Astrocyte (in vitro differentiated cells and primary cell): ENCODE measurements at places on chromosomes 1 and 21. TPM values are rescaled to one million over a fixed set of nuclear protein-coding genes. Genes with fewer than 3 reads are reported as not detected.
A peak's percentile ranks its signal among the peaks of the same experiment; 100 is the strongest.

- H3K4me1 ChIP-seq, result no peaks in the 10 kb centered on the region
- H3K27ac ChIP-seq, result no peak overlapping the region
- no peak for DNase-seq
- no peaks in the 10 kb centered on the region for H3K27me3 ChIP-seq
- no peak overlapping the region for H3K4me3 ChIP-seq
Measured at GRCh38 chr1:222266223-222267196, 281.4 kb downstream of the HHIPL2 start.

GRCh38 chr1:161082483-161082882 lies 6.9 kb downstream of the NECTIN4 start:
- no peaks in the 10 kb centered on the region for H3K27me3 ChIP-seq
- H3K36me3 ChIP-seq, result no peaks in the 10 kb centered on the region
- no peak overlapping the region for H3K4me3 ChIP-seq
- H3K4me1 ChIP-seq, result peaks cover 35% of the 10 kb centered on the region

- no peak for DNase-seq
- H3K27ac ChIP-seq, result no peak overlapping the region
- H3K4me3 ChIP-seq, result no peak overlapping the region
- peaks cover 10% of the 10 kb centered on the region for H3K4me1 ChIP-seq
- H3K27me3 ChIP-seq, result no peaks in the 10 kb centered on the region
Measured at GRCh38 chr1:156806512-156807440, 9.9 kb downstream of the SH2D2A start.

- H3K4me3 ChIP-seq, result no peak overlapping the region
- no peak for DNase-seq
- no peaks in the 10 kb centered on the region for H3K27me3 ChIP-seq
- H3K36me3 ChIP-seq, result no peaks in the 10 kb centered on the region
- H3K27ac ChIP-seq, result no peak overlapping the region
- H3K4me1 ChIP-seq, result no peaks in the 10 kb centered on the region
Measured at GRCh38 chr1:230026572-230026971, 40.5 kb upstream of the GALNT2 start.

- no peaks in the 10 kb centered on the region for H3K36me3 ChIP-seq
- H3K4me1 ChIP-seq, result no peaks in the 10 kb centered on the region
- H3K4me3 ChIP-seq, result no peak overlapping the region
- DNase-seq, result peak; percentile 17
- no peak overlapping the region for H3K27ac ChIP-seq
Measured at GRCh38 chr21:31750843-31751242, 18.9 kb upstream of the SCAF4 start.

DNA sequence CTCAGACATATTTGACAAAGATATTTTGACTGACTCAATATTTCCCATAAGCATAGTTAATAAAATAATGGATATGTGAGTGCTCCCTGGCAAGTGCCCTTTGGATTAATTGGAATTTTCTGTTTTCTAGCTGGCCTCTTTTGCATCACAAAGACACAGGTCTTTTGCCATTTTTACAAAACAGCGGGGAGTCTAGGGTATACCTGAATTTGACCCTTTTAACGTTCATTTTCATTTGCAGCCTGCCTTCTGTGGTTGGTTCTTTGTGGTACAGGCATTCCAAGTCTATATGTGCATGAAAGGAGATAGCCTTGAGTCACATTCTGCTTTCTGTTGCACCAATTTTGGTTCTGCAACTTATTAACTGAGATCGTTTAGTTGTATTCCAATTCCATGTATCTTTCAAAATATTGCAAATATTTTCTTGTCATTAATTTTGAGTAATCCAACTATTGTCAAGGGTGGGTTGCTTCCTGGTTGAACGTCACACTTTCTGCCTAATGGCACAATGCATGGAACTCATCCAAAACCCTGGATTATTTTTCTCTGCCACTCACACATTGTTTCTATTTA lies 171.7 kb downstream of the CRB1 start:
- H3K4me1 ChIP-seq, result peaks cover 9% of the 10 kb centered on the region
- H3K27ac ChIP-seq, result no peak overlapping the region
- no peak overlapping the region for H3K4me3 ChIP-seq
- H3K27me3 ChIP-seq, result no peaks in the 10 kb centered on the region

DNA sequence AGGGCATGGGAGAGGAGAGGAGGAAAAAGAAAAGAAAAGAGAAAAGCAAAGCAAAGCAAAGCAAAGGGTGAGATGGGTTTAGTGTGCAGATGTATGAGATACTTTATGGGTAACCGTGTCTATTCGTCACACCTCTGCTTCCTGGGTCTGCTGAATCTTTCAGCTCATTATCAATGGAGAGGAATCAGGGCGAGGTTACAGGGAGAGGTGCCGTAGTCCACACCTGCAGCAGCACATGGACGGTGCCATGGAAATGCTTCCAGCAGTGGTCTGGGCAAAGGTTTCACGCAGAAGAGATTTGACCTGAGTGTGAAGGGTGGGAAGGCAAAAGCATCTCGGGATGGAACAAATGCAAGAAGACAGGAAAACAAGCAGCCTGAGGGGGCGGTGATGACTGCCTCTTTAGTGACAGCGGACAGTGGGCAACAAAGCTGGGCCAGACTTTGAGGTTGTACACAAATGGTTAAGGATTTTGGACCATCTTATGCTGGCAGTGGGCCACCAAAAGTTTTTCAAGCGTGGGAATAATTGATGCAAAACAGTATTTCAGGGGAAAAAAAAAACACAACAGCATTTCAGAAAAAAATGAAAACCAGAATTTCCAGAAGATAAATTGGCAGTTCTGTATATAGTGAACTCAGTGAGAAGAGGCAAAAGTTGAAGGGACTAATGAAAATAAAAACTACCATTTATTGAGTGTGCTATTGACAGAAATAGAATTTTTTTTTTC lies 19.5 kb upstream of the SRP9 start:
- DNase-seq, result no peak
- H3K27ac ChIP-seq, result no peak overlapping the region
- peaks cover 36% of the 10 kb centered on the region for H3K4me1 ChIP-seq
- no peaks in the 10 kb centered on the region for H3K27me3 ChIP-seq

DNA sequence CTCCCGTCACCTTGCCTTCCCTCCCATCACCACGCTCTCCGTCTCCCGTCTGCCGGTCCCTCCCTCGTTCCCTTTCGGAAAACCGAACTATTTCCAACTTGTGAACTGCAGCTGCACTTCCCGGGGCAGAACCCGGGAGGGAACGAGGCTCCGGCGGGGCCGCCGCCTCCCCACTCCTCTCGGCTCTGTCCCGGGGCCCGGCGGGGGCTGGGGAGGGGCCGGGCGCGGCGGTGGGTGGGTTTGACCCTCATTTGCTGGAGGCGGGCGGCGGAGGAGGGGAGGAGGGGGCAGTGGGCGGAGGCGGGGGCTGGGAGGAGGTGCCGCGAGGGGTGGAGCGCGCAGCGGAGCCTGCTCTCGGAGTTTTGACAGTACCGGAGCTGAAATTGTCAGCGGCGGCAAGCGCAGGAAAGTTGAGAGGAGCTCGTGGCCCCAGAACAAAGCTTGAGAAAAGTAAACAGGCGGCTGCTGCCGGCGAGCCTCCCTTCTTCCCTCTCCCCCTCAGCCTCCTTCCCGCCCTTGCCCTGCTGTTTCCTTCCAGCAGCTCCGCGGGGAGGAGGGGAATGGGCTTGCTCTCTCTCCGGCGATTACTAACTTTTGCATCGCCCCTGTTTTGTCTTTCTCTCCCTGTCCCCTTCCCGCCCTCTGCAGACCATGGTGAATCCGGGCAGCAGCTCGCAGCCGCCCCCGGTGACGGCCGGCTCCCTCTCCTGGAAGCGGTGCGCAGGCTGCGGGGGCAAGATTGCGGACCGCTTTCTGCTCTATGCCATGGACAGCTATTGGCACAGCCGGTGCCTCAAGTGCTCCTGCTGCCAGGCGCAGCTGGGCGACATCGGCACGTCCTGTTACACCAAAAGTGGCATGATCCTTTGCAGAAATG lies 2.9 kb downstream of the LMO4 start:
- peak overlapping the region; percentile 73 for H3K27ac ChIP-seq
- H3K4me1 ChIP-seq, result peaks cover 31% of the 10 kb centered on the region
- peak overlapping the region; percentile 74 for H3K4me3 ChIP-seq
- no peaks in the 10 kb centered on the region for H3K27me3 ChIP-seq
- DNase-seq, result peak; percentile 63

Gene PDC
- total RNA-seq, result not detected in 2 replicates

- peaks cover 81% of the 10 kb centered on the region for H3K36me3 ChIP-seq
- no peak overlapping the region for H3K4me3 ChIP-seq
- no peak overlapping the region for H3K27ac ChIP-seq
- no peaks in the 10 kb centered on the region for H3K27me3 ChIP-seq
Measured at GRCh38 chr1:54212872-54213271, 12.9 kb downstream of the MRPL37 start.

Gene MCOLN2
- 1.4 and 1.6 TPM in 2 replicates for total RNA-seq

DNA sequence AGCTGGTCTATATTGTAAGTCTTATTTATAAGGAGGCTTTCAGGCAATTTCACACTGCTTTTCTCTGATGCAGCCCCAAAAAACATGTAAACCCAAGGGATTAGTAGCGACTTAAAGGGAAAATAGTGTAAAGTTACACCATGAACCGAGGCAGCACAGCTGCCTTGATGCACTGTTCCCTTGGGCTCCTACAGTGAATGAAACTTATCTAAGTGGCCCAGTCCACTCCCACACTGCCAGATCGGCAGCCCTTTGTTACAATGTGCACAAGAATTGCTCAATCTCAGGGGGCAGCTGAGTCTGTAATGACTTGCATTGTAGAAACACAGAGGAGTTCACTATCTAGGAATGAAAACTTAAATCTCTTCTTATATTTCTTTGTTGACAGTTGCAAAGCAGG lies 120.8 kb upstream of the ADGRL2 start:
- no peak overlapping the region for H3K4me3 ChIP-seq
- H3K27ac ChIP-seq, result no peak overlapping the region
- H3K4me1 ChIP-seq, result peaks cover 16% of the 10 kb centered on the region
- DNase-seq, result peak; percentile 38

Gene KIF14
- total RNA-seq, result 1.2 and 2.1 TPM in 2 replicates

GRCh38 chr21:16323596-16323995 lies 593.8 kb downstream of the USP25 start:
- peak; percentile 35 for DNase-seq
- H3K4me3 ChIP-seq, result no peak overlapping the region
- no peak overlapping the region for H3K27ac ChIP-seq
- no peaks in the 10 kb centered on the region for H3K36me3 ChIP-seq

GRCh38 chr1:200699871-200700270 lies 30.2 kb upstream of the DDX59 start:
- H3K27ac ChIP-seq, result no peak overlapping the region
- H3K4me3 ChIP-seq, result no peak overlapping the region
- H3K36me3 ChIP-seq, result no peaks in the 10 kb centered on the region
- H3K4me1 ChIP-seq, result no peaks in the 10 kb centered on the region

Gene VSIG8
- not detected in 2 replicates for total RNA-seq

DNA sequence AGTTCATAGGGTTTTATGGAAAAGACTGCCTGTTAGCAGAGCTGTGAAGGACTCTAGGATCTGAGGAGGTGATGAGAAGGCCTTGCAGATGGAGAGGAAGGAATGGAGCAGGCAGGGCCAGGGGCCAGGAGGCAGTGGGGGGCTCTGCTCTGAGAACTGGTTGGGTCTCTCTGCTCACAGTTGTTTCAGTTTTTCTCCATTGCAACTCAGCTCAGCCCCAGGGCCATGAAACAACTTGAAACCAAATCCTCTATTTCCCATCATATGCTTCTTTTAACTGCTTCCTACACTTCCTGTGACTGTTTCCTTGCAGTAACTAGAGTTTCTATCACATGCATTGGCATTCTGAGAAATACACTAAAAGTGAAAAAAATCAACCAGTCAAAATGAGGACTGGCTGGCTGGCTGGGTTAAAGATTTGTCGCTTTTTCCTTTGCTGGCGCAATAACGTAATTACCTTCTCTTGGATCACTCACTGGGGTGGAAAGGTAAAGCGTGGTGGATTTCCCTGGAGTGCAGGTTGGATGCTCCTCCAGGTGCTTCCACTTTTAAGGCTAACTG lies 172.0 kb downstream of the CDC7 start:
- DNase-seq, result no peak
- H3K36me3 ChIP-seq, result no peaks in the 10 kb centered on the region
- no peak overlapping the region for H3K27ac ChIP-seq
- no peaks in the 10 kb centered on the region for H3K27me3 ChIP-seq
- no peaks in the 10 kb centered on the region for H3K4me1 ChIP-seq

- H3K27me3 ChIP-seq, result peaks cover 12% of the 10 kb centered on the region
- H3K27ac ChIP-seq, result no peak overlapping the region
- no peak for DNase-seq
- H3K36me3 ChIP-seq, result no peaks in the 10 kb centered on the region
Measured at GRCh38 chr1:177270863-177271262, 100.1 kb downstream of the BRINP2 start.

DNA sequence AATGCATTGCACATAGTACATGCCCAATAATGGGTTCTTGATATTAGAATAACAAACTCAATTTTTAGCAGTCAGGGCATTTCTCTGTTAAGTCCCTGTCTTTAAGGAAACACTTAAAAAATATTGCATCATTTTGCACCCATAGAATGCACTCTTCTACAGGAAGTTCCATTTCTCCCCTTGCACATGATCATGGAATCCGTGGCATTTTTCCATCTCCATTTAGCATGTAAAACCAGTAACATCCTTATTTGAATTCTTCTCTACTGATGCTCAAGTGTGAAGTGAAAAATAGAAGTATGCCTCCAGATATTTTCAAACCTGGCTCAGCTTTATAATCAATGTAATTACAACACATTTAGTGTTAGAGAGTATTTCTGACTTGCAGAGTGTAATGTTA lies 192.8 kb downstream of the RWDD3 start:
- H3K27ac ChIP-seq, result no peak overlapping the region
- DNase-seq, result no peak
- no peak overlapping the region for H3K4me3 ChIP-seq
- H3K27me3 ChIP-seq, result no peaks in the 10 kb centered on the region
- H3K4me1 ChIP-seq, result no peaks in the 10 kb centered on the region

Gene FAM72B
- 2.9 and 3.4 TPM in 2 replicates for total RNA-seq

GRCh38 chr1:231926933-231927332 lies 300.3 kb downstream of the DISC1 start:
- no peak for DNase-seq
- H3K27ac ChIP-seq, result no peak overlapping the region
- H3K4me3 ChIP-seq, result no peak overlapping the region
- peaks cover 31% of the 10 kb centered on the region for H3K4me1 ChIP-seq

DNA sequence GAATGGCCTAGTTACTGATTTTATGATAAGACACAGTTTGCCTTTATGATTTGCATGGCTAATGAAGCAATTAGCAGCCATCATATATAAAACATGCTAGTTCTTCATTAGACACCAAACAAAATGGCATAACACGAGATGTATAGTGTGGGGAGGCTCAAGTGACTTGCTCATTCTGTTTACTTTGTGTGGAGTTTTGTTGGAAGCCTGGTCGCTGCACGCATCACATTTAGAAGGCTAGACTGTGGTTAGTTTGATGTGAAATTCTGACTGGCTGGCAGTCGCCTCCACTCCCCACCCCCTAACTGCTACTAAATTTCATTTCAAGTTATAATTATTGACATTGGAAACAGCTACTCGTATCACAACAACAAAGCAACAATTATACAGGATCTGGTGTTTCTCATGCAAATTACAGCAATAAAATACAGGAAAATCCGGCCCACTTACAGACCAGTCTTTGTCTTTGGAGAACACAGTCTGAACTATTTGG lies 356.1 kb downstream of the LMO4 start:
- no peaks in the 10 kb centered on the region for H3K27me3 ChIP-seq
- H3K36me3 ChIP-seq, result no peaks in the 10 kb centered on the region
- peak overlapping the region; percentile 67 for H3K4me3 ChIP-seq
- H3K27ac ChIP-seq, result peak overlapping the region; percentile 47
- peak; percentile 76 for DNase-seq
- peaks cover 16% of the 10 kb centered on the region for H3K4me1 ChIP-seq

GRCh38 chr1:51514733-51515132 lies 4.3 kb downstream of the EPS15 start:
- no peaks in the 10 kb centered on the region for H3K36me3 ChIP-seq
- no peaks in the 10 kb centered on the region for H3K27me3 ChIP-seq
- DNase-seq, result no peak
- peaks cover 5% of the 10 kb centered on the region for H3K4me1 ChIP-seq

Gene L1TD1
- total RNA-seq, result 9.9 and 10.6 TPM in 2 replicates

Gene OR2G3
- total RNA-seq, result not detected in 2 replicates

GRCh38 chr1:21828506-21829210 lies 16.6 kb downstream of the LDLRAD2 start:
- no peak for DNase-seq
- no peak overlapping the region for H3K4me3 ChIP-seq

Gene CACNA1S
- not detected in 2 replicates for total RNA-seq

Gene TSPAN1
- total RNA-seq, result 1.7 and 2.2 TPM in 2 replicates
